Stimulated activated memory B cell treated with anti-CD40 and anti-IgM and Interleukin-4, amounts not matched to agents 10 μg/mL and 1 μg/mL and 100 μg/mL, for 72 hours (primary cell): ENCODE measurements at places on chromosomes 2 and 18.

- no peak for ATAC-seq
Observed at GRCh38 chr2:96547731-96548171, 11.2 kb downstream of the ARID5A start.

GRCh38 chr2:118481299-118481698 is 366.1 kb downstream of the EN1 start:
- ATAC-seq, result no peak

- no peak for ATAC-seq
Observed at GRCh38 chr2:202149155-202149762, 76.2 kb downstream of the KIAA2012 start.

GRCh38 chr2:117997872-117998454 is 15.9 kb downstream of the CCDC93 start:
- ATAC-seq, result no peak

GRCh38 chr2:160892204-160892603 is 268.0 kb upstream of the TANK start:
- no peak for ATAC-seq

GRCh38 chr18:37483221-37483971 is 82.2 kb downstream of the CELF4 start:
- ATAC-seq, result no peak

- ATAC-seq, result no peak
Observed at GRCh38 chr2:134231301-134231964, 22.4 kb upstream of the MGAT5 start.

DNA sequence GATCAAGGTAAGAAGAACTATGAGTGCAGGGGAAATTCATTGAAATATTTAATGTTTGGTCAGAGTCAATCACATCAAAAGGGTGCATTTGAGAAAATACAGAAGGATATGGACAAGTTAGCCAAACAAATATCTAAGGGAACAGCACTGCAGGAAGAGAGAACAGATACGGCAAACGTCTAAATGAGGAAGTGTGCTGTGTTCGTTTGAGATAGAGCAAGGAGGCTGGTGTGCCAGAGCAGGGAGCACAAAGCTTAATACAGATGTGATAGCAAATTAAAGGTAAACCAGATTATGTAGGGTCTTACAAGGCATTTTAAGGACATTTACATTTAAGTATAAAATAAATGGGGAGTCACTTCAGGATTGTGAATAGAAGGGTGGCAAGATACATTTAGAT is 241.3 kb upstream of the ZNF804A start:
- no peak for ATAC-seq

DNA sequence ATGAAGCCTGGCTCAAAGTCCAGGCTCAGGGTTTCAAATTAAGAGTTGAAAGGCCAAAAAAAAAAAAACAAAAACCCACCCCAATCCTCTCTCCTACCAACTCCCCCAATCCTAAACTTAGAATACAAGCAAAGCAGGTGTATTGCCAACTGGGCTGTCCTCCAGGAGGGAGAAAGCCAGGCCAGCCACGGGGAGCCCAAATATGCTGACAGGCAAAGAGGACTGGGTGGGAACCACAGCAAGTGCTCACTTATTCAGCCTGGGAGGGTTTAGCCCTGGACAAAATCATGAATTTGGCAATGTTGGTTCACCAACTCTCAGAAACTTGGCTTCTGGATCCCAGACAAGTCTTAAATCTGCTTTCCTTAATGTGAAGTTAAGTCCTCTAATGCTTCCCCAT is 36.5 kb downstream of the GKN2 start:
- no peak for ATAC-seq

- no peak for ATAC-seq
Observed at GRCh38 chr2:204576362-204576979, 31.2 kb downstream of the PARD3B start.

DNA sequence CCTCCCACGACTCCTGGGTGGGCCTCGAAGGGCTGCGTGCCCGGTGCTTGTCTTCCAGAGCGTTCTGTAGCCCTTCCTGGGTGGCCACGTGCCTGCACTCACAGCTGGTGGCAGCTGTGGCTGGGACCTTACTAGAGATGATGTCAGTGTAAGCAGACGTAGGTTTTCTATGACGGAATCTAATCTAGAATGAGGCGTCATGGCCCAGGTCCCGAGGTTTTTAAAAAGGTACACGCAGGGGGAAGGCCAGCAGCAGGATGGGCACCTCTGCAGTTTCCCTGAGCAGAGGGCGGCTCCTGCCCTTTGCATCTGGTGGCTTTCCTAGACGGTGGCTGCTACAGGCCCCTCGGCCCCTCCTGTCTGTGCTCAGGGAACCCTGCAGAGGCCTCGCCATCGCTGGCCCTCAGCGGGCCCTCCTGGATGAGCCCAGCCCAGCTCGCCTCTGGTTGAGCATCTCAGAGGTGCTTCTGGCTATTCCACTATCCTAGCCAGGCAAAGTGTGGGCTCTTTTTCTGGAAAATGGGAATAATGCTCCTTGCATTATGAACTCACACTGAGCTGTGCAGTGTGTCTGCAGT is 49.6 kb upstream of the PXDN start:
- no peak for ATAC-seq

- ATAC-seq, result no peak
Observed at GRCh38 chr2:233469261-233470010, 97.1 kb downstream of the USP40 start.

- no peak for ATAC-seq
Observed at GRCh38 chr18:13353084-13353823, 134.7 kb downstream of the LDLRAD4 start.

- peak; percentile 87 for ATAC-seq
Observed at GRCh38 chr18:31990823-31991222, 27.8 kb upstream of the RNF125 start.

DNA sequence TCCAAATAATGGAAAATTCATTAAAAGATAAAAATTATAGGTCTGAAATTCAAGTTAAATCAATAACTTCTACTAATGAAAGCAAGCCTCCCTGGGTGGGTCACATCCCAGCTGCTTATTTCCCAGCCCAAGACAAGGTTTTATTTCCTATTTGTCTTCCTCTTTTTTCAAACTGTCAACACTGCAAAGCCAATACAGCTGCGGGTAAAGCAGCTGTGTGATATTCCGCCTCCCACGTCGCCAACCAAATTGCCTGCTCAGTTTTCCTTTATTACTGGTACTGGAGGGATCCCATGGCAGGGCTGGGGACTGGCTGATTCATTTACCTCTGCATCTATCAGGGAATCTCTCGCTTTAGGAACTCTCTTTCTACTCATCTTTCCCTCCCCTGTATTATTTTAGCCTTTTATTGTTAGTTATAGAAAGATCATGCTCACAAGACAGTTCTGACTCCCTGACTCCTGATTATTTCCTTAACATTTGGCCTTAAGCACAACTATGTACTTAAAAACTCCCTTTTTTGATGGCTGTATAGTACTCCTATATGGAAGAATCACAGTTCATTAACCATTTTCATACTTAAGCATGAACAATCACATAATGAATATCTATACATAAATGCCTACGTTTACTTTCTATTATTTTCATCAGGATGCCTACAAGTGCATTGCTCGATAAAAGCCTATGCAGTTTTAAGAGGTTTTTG is 253.1 kb downstream of the CDCA7 start:
- no peak for ATAC-seq
